H4 (cell line): ENCODE measurements at places on chromosomes 3 and 15. TPM values are rescaled to one million over a fixed set of nuclear protein-coding genes. Genes with fewer than 3 reads are reported as not detected.
A peak's percentile ranks its signal among the peaks of the same experiment; 100 is the strongest.

DNA sequence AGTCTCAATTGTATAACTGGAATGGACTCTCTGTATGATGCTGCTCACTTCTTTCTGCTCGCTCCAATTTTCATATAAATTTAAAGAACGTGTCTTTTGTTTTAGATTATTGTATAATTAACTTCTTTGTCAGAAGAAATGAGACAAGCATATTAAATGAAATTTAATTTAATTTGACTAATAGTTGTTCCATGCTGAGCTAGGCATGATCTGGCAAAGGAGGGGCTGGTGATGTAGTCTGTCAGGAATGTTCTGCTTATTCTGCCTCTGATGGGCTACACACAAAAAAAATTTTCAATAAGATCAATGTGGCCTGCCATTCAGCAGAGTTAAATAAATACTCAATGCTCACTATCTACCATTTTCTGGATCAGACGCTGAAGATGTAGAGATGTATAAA, 208.4 kb upstream of the CD96 start:
- DNase-seq, result no peak

DNA sequence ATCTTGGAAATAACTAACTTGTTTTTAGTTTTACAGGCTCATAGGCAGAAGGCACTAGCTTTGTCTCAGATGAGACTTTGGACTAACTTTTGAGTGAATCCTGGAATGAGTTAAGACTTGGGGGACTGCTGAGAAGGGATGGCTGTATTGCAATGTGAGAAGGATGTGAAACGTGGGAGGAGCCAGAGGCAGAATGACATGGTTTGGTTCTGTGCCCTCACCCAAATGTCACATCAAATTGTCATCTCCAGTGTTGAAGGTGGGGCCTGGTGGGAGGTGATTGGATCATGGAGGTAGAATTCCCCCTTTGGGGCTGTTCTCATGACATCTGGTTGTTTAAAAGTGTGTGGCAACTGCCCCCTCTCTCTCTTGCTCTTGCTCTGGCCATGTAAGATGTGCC, 28.8 kb upstream of the CCDC50 start:
- DNase-seq, result no peak

DNA sequence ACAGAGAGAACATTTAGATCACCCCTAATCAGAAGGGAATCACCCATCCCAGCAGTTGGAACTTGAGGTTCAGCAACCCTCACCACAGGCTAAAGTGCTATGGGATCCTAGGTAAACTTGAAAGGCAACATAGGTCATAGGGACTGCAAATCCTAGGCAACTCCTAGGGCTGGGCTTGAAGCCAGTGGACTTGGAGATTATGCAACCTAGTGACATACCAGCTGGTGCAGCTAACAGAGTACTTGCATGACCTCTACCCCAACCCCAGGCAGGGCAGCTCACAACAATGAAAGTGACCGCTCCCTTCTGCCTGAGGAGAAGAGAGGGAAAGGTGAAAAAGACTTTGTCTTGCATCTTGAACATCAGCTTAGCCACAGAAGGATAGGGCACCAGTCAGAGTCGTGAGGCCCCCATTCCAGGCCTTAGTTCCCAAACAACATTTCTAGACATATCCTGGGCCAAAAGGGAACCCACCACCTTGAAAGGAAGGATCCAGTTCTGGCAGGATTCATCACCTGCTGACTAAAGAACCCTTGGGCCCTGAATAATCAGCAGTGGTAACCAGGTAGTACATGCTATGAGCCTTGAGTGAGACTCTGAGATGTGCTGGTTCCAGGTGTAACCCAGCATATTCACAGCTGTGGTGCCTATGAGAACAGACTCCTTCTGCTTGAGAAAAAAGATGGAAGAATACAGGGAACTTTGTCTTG, 37.6 kb upstream of the FBN1 start:
- peak; percentile 62 for DNase-seq

- no peak for DNase-seq
Observed at GRCh38 chr3:160709477-160710182, 32.7 kb downstream of the ARL14 start.

GRCh38 chr3:194032828-194033435, 103.0 kb upstream of the HES1 start:
- DNase-seq, result no peak

GRCh38 chr15:90650956-90651689, 66.0 kb upstream of the BLM start:
- no peak for DNase-seq

GRCh38 chr15:42148808-42149492, 7.5 kb downstream of the PLA2G4F start:
- no peak for DNase-seq

DNA sequence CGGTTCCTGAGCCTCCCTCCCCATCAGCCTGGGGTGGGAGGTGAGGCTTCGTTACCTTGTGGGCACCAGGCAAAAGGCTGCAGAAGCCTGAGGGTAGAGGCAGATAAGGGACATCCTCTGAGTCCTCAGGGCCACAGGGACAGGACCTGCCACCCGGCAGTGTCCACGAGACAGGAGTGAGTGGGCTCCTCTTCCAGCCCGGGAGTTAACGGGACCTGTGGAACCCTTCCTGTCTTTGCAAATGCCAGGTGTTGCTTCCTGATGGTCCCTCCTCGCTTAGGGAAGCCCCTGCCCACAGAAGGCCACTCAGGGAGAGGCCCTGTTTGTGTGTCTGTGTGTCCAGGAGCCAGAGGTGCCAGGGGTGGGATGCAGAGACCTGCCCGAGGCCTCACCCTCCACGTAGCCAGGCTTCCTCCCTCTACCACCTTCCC, 111.1 kb upstream of the ALDH1A3 start:
- no peak for DNase-seq

GTPBP8 gene
- 26.9 and 28.0 TPM in 2 replicates for total RNA-seq

HOMER2 gene
- total RNA-seq, result 16.0 and 25.2 TPM in 2 replicates

FBXO40 gene
- total RNA-seq, result not detected in 2 replicates

MYLK gene
- total RNA-seq, result 25.1 and 28.4 TPM in 2 replicates

FAM107A gene
- total RNA-seq, result not detected in 2 replicates
